ENCODE measurements at places on chromosomes 16 and 17. TPM values are rescaled to one million over a fixed set of nuclear protein-coding genes. Genes with fewer than 3 reads are reported as not detected.

- H3K27ac ChIP-seq: no peak within 1 kb of the TSS
- no peak for DNase-seq
- peaks cover 15% of the 10 kb centered on the region for H3K27me3 ChIP-seq
- no peak within 1 kb of the TSS for H3K4me3 ChIP-seq
Observed at GRCh38 chr16:1918351-1919326, at the start of gene HS3ST6. HS3ST6 (minus strand) TSS chr16:1918415; CDS start chr16:1918323, 92 bp downstream.

GRCh38 chr16:23310744-23311143, 8.6 kb downstream of the SCNN1B start:
- H3K27me3 ChIP-seq: peaks cover 15% of the 10 kb centered on the region
- DNase-seq: no peak
- no peaks in the 10 kb centered on the region for H3K4me1 ChIP-seq

- peak within 1 kb of the TSS; percentile 97 for H3K4me3 ChIP-seq
- DNase-seq: peak; percentile 96
- H3K27ac ChIP-seq: peak within 1 kb of the TSS; percentile 81
- peaks cover 31% of the 10 kb centered on the region for H3K4me1 ChIP-seq
Observed at GRCh38 chr17:54968262-54968987, at the start of the genes COX11 and STXBP4. COX11 (minus strand) TSS chr17:54968654; CDS start chr17:54968646, 8 bp downstream. STXBP4 (plus strand) TSS chr17:54968765; CDS start chr17:54986220, 17,455 bp downstream.

FBXO39 gene
- total RNA-seq: not detected

- DNase-seq: no peak
- no peaks in the 10 kb centered on the region for H3K27me3 ChIP-seq
- H3K4me3 ChIP-seq: no peak overlapping the region
- H3K4me1 ChIP-seq: peaks cover 64% of the 10 kb centered on the region
- H3K36me3 ChIP-seq: peaks cover 41% of the 10 kb centered on the region
Observed at GRCh38 chr17:18203308-18203707, 19.7 kb downstream of the ALKBH5 start.

DNA sequence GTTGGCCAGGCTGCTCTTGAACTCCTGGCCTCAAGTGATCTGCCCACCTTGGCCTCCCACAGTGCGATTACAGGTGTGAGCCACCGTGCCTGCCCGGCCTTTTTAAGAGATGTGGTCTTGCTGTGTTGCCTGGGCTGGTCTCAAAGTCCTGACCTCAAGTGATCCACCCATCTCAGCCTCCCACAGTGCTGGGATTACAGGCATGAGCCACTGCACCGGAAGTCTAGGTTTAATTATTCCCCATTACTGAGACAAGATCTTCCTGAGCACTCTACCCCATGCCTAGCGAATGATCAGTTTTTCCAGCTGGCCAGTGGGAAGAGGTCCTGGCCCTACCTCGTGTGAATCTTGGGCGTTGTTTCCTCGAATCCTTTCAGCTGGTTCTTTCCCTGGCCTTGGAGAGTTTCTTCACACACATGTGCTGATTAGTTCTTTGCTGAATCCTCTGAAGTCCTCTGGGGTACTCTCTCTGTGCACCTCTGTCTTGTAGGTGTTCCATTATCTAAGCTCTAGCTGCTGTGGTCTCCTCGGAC, 18.9 kb downstream of the C16orf54 start:
- no peak overlapping the region for H3K4me3 ChIP-seq
- no peaks in the 10 kb centered on the region for H3K36me3 ChIP-seq
- peaks cover 6% of the 10 kb centered on the region for H3K4me1 ChIP-seq
- H3K27ac ChIP-seq: no peak overlapping the region
- DNase-seq: no peak

- H3K4me3 ChIP-seq: peak overlapping the region; percentile 60
- peaks cover 36% of the 10 kb centered on the region for H3K27me3 ChIP-seq
- H3K27ac ChIP-seq: peak overlapping the region; percentile 72
- H3K36me3 ChIP-seq: no peaks in the 10 kb centered on the region
- peaks cover 20% of the 10 kb centered on the region for H3K4me1 ChIP-seq
Observed at GRCh38 chr17:43645450-43645764, 16.3 kb downstream of the MEOX1 start.

RASL10B gene
- 0.89 TPM for total RNA-seq

- H3K36me3 ChIP-seq: no peaks in the 10 kb centered on the region
- H3K27me3 ChIP-seq: no peaks in the 10 kb centered on the region
- no peaks in the 10 kb centered on the region for H3K4me1 ChIP-seq
- DNase-seq: no peak
Observed at GRCh38 chr17:20046629-20047028, 37.5 kb downstream of the SPECC1 start.

GRCh38 chr16:21620592-21620991, 21.2 kb downstream of the METTL9 start:
- peaks cover 11% of the 10 kb centered on the region for H3K36me3 ChIP-seq
- no peaks in the 10 kb centered on the region for H3K27me3 ChIP-seq

RNF43 gene
- total RNA-seq: 12.6 TPM

DNA sequence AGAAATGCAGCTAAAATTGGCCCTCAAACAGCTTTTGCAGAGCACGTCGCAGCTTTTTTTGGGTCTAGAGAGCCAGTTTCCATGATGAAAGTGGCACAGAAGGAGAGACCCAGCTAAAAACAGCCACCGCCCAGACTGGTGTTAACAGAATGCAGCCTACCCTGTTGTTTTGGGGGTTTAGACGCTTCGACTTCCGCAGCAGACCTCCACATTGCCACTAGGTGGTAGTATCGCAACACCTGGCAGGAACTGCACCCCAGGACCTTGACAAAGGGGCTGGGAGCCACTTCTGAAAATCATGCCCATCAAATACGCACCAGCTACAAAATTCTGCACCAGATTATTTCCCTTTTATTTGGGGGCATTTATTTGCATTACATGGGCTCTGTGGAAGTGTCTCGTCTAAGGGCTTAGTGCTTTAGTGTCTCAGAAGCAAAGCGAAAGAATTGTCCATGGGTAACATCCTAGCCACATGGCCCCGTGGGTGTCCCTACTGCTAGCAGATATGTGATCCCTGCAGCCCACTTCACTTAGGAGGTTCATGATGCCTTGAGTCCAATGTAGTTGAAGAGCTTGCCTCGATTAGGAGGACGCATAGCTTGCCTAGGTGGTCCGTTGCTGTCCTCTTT, 167.1 kb downstream of the HAPSTR1 start:
- H3K36me3 ChIP-seq: no peaks in the 10 kb centered on the region
- no peak overlapping the region for H3K27ac ChIP-seq
- no peaks in the 10 kb centered on the region for H3K4me1 ChIP-seq
- peaks cover 26% of the 10 kb centered on the region for H3K27me3 ChIP-seq
- DNase-seq: no peak

TEPSIN gene
- total RNA-seq: 20.4 TPM

DNA sequence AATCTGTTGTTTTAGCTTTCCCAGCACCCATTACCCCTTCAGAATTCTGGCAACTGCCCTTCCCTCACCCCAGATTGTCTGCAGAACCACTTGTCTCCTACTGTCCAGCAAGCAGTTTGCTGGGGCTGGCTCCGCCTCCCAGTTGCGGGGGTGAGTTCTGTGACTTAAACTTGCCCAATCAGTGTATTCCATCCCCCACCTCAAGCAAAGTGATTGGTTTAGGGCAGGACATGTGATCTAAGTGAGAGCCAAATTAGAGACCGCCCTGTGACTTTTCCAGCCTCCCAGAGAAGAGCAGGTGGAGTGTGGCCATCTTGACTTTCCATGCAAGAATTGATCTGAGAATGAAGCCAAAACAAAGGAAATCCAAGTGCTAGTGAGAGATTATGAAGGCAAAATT, 22.7 kb upstream of the SRCIN1 start:
- H3K27ac ChIP-seq: no peak overlapping the region
- H3K27me3 ChIP-seq: no peaks in the 10 kb centered on the region
- no peaks in the 10 kb centered on the region for H3K4me1 ChIP-seq
- no peak overlapping the region for H3K4me3 ChIP-seq

ZSCAN10 gene
- not detected for total RNA-seq

FA2H gene
- total RNA-seq: 64.2 TPM

DNA sequence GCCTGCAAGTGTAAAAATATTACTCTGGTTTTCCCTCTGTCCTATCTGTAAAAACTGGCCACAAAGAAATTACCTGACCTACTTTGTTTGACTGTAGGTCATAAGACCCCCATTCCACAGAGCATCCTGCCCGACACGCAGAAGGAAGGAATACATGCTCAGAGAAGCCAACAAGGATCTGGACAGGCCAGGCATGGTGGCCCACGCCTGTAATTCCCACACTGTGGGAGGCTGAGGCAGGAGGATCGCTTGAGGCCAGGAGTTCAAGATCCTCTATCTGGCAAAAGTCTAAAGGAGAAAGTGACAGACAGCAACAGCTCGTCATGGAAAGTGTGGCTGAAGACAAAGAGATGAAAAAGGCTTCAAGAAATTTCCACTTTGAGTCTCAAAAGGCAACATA, 78.2 kb upstream of the RNU2-1 start:
- H3K4me3 ChIP-seq: no peak overlapping the region
- H3K27me3 ChIP-seq: no peaks in the 10 kb centered on the region
- H3K27ac ChIP-seq: no peak overlapping the region
- no peaks in the 10 kb centered on the region for H3K4me1 ChIP-seq
- DNase-seq: no peak

MYO1D gene
- total RNA-seq: 131 TPM

KRT20 gene
- total RNA-seq: not detected

GRCh38 chr17:42608305-42609181, 631 bp downstream of the RETREG3 start:
- DNase-seq: no peak
- H3K27ac ChIP-seq: peak overlapping the region; percentile 94
- H3K36me3 ChIP-seq: peaks cover 22% of the 10 kb centered on the region
- peak overlapping the region; percentile 91 for H3K4me3 ChIP-seq
- H3K4me1 ChIP-seq: peaks cover 58% of the 10 kb centered on the region

DNA sequence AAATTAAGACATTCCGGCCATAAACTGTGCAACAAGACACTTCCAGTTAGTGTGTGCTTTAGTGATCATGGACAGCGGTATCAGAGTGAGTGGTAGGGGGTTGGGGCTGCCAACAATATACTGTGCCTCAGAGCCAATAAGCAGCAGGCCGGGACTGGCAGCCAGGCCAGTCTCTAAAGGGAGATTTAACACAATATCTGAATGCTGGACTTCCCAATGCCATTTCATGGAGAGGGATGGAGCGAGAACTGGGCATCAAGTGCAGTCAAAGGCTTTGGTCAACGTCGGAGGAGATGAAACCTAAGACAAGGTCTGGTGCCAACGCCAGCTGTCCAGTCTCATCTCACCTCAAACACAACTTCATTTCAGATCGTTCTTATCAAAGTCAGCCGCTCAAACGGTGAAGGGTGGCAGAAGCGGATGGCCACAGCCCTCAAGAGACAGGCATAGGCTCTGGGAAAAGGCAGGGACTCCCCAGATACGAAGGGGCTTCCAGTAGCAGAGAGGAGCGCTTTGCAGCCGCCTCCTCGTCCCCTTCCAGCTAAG, 935 bp downstream of the USP32 start:
- H3K27me3 ChIP-seq: no peaks in the 10 kb centered on the region
- H3K4me3 ChIP-seq: peak overlapping the region; percentile 78
- peak overlapping the region; percentile 94 for H3K27ac ChIP-seq
- H3K4me1 ChIP-seq: peaks cover 25% of the 10 kb centered on the region

GRCh38 chr16:25796239-25796638, 104.5 kb downstream of the HS3ST4 start:
- H3K4me1 ChIP-seq: no peaks in the 10 kb centered on the region
- no peak overlapping the region for H3K27ac ChIP-seq
- DNase-seq: no peak

NUPR1 gene
- total RNA-seq: 4.2 TPM

FMNL1 gene
- total RNA-seq: 34.5 TPM

TP53TG3B gene
- not detected for total RNA-seq

- H3K4me3 ChIP-seq: no peak overlapping the region
- no peaks in the 10 kb centered on the region for H3K27me3 ChIP-seq
- no peaks in the 10 kb centered on the region for H3K36me3 ChIP-seq
- no peak for DNase-seq
- no peaks in the 10 kb centered on the region for H3K4me1 ChIP-seq
Observed at GRCh38 chr16:28891964-28892890, 13.9 kb downstream of the ATP2A1 start.

DNA sequence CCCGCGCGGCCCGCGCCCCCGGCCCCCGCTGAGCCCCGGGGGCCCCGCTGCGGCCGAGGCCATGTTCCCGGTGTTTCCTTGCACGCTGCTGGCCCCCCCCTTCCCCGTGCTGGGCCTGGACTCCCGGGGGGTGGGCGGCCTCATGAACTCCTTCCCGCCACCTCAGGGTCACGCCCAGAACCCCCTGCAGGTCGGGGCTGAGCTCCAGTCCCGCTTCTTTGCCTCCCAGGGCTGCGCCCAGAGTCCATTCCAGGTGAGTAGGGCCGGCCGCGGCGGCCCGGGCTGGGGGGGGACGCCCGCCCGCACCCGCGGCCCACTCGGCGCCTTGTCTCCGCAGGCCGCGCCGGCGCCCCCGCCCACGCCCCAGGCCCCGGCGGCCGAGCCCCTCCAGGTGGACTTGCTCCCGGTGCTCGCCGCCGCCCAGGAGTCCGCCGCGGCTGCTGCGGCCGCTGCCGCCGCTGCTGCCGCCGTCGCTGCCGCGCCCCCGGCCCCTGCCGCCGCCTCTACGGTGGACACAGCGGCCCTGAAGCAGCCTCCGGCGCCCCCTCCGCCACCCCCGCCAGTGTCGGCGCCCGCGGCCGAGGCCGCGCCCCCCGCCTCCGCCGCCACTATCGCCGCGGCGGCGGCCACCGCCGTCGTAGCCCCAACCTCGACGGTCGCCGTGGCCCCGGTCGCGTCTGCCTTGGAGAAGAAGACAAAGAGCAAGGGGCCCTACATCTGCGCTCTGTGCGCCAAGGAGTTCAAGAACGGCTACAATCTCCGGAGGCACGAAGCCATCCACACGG, 504 bp downstream of the MAZ start:
- H3K4me3 ChIP-seq: peak overlapping the region; percentile 71
- peaks cover 21% of the 10 kb centered on the region for H3K36me3 ChIP-seq
- peak; percentile 84 for DNase-seq
- H3K4me1 ChIP-seq: peaks cover 60% of the 10 kb centered on the region
- H3K27ac ChIP-seq: peak overlapping the region; percentile 91

DNA sequence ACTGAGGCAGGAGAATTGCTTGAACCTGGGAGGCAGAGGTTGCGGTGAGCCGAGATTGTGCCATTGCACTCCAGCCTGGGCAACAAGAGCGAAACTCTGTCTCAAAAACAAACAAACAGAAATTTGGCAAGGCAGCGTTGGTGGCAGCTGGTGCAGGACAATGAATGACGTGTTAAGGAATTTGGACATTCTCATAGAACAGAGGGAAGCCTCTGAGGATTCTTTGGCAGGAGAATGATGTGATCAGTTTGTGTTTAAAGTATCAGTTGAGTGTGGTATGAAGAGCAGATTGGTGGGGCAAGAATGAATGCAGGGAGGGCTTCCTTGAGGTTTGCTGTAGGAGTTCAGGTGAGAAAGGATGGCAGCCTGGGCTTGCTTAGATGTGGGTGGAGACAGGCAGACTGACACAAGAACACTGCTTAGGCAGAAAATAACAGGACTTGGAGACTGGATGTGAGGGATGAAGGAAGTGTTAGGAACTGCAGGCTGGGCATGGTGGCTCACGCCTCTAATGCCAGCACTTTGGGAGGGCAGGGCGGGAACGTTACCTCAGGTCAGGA, 4.8 kb downstream of the CYB5D2 start:
- no peak overlapping the region for H3K4me3 ChIP-seq
- no peak overlapping the region for H3K27ac ChIP-seq
- H3K27me3 ChIP-seq: no peaks in the 10 kb centered on the region
- peaks cover 9% of the 10 kb centered on the region for H3K4me1 ChIP-seq

- H3K27me3 ChIP-seq: no peaks in the 10 kb centered on the region
- H3K4me3 ChIP-seq: no peak overlapping the region
- peak overlapping the region; percentile 79 for H3K27ac ChIP-seq
- peaks cover 51% of the 10 kb centered on the region for H3K36me3 ChIP-seq
- no peak for DNase-seq
Observed at GRCh38 chr17:42002792-42003301, 14.4 kb downstream of the DNAJC7 start.
